H4 (cell line): ENCODE measurements at places on chromosomes 12 and 14.

GRCh38 chr12:97283297-97283696 lies 179.3 kb upstream of the RMST start:
- no peak for DNase-seq

- DNase-seq = no peak
These were observed 1.5 kb downstream of the PRKCH start for GRCh38 chr14:61322799-61323290.

- no peak for DNase-seq
These were observed 84.7 kb downstream of the TSPAN9 start for GRCh38 chr12:3161861-3162260.

GRCh38 chr14:92651758-92652406 lies 96.5 kb downstream of the LGMN start:
- DNase-seq = no peak

DNA sequence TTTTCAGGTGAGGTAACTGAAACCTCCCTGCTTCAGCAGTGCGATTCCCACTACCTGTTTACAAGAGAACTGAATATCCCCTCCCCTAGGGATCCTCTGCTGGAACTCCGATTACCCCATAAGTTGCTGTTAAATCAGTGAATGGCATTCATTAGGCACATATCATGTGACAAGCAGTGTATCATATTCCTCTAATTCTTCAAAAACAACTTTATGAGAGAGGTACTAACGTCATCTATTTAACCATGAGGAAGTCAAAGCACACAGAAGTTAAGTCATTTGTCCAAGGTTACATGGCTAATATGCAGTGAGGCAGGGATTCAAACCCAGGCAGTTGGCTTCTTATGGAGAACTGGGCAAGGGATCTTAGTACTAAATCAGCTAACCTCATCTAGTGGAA lies 43.9 kb upstream of the PCED1B start:
- no peak for DNase-seq

- DNase-seq = no peak
These were observed 55.4 kb downstream of the PLXNC1 start for GRCh38 chr12:94203796-94204195.

GRCh38 chr12:117143008-117143532 lies 43.9 kb upstream of the TESC start:
- no peak for DNase-seq

DNA sequence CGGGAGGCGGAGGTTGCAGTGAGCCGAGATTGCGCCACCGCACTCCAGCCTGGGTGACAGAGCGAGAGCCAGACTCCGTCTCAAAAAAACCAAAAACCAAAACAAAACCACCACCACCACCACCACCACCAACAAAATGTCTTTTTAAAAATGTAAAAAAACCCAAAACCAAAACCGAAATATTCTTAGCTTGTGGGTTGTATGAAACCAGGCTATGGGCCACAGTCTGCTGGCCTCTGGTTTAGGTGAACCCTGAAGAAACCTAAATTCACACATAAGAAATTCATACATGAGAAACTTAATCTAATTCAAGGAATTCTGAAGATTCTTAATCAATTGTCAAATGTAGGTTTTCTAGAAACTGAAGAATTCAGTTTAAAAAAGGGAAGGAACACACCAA lies 37.6 kb downstream of the INSM2 start:
- no peak for DNase-seq

- DNase-seq = peak; percentile 69
These were observed 60.1 kb upstream of the RIMBP2 start for GRCh38 chr12:130775953-130776856.

DNA sequence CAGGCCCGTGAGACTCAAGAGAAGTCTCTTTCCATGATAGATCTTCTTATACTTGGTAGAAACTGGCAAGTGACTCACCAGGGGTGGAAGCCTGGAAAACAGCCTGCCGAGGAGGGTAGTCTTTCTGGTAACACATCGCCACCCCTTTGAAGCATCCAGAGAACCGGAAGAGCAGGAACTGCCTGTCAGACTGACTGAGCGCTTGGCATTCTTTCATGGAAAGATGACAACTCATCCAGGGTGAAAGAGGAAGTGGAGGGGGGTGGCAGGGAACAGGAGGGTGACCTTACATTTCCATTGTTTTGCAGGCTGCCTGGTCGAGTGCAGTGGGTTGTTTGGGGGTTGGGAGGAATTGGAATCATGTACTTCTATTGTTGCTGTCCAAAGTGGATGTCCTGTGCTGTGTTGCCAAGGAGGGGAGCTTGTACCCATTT lies 34.5 kb downstream of the PRKCH start:
- peak; percentile 57 for DNase-seq

GRCh38 chr12:116708826-116709756 lies 28.8 kb downstream of the SPRING1 start:
- peak; percentile 60 for DNase-seq

- DNase-seq = peak; percentile 94
These were observed 1.7 kb downstream of the TPCN1 start for GRCh38 chr12:113222730-113223531.

DNA sequence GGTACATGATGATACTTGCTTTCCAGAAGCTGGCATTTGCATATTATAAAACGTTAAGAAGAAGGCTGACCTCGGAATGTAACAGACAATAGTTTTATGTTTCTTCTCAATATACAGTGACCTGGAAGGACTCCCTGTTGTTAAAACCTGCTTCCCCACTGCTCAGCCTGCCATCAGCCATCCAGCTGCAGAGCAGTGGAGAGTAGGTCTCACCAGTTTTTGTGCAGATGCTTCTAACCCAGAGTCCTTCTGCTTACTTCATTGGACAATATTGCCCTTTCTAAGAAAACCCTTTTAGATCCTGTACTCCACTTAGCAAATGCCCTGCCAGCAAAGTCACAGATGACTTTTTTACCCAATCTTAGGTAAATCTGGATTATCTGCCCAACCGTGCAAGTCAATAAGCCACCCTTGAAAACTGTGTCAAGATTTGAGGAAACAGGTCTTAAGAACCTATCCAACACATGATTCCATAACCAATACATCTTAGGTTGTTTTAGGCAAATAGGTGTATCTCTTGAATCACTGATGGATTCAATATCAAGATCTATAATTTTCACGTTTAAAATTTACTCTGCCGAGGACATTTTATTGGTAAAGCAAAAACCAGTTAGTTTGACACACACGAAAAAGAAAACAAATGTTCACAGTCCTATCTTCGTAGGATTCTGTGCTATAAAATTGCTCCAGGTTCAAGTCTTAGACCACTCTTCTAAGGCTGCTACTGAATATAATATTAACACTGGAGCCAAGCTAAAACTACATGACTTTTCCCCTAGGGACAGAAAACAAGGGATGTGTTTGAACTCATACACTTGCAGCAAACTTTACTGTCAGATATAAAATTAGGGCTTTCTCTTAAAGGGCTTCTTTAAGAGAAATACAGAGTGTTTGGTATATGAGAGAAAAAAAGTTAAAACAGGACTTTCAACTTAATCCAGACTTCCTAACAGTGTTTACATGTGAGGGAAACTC lies 5.7 kb downstream of the PHLDA1 start:
- DNase-seq = no peak

GRCh38 chr12:67920413-67920812 lies 68.8 kb upstream of the IFNG-AS1 start:
- no peak for DNase-seq

DNA sequence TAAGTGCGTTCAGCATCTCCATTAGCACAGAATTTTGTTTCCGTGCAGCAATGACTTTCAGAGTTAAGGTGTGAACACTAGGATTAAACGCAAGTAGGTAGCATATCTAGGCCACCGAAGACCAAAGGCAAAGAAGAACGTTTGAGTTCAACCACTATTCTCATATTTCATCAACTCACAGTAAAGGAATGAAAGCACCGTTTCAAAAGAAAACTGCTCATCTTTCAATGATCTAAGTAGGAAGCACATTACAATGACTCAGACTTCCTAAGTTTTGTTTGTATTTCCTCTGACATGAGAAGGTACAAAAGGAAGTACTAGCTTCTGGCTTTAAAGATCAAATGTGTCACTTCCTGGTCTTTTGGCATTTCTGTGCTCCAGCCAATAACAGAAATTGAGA lies 57.6 kb downstream of the ACADS start:
- no peak for DNase-seq

DNA sequence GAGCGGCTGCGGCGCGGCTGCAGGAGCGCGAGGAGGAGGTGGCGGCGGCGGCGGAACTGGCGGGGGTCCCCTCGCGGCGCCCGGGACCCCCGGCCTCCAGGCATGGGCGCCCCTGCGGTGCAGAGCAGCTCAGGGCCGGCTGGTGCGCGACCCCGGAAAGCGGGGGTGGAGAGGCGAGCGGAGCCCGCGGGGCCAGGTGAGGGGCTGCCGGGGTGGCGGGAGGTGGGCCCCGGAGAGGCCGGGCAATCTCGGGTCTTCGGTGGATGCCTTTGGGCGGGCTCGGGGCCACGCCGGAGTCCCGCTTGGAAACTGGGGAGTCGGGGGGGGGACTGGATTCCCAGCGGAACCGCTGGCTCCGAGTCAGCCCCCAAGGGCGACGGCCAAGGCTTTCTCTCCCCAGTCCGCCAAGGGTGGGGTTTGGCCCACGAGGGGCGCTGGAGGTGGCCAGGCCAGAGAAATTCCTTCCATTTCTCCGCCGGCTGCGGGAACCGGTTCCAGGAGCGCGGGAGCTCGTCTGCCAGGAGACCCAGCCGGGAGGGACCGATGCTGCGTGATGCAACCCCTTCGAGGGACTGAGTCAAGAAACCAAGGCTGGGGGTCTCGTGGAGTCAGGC lies 13.9 kb upstream of the NR4A1 start:
- DNase-seq = no peak

DNA sequence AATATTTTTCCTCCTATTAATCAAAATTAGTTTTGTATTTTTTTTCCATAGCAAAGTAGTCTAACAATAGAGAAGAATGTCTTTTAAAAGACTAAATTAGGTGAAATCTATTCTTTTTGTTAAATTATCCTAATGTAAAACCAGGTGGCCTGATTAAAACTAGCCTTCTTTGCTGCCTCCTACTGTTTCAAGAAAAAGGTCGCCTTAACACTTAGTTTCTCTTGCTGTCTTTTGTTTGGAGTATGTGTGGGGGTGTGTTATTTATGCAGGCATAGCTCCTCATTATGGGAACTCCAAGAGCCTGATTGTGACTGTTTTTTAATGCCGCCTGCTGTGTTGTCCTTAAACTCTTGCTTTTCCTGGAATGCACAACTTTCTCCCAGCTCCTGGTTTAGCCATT lies 855.3 kb downstream of the DIO2 start:
- DNase-seq = peak; percentile 8

DNA sequence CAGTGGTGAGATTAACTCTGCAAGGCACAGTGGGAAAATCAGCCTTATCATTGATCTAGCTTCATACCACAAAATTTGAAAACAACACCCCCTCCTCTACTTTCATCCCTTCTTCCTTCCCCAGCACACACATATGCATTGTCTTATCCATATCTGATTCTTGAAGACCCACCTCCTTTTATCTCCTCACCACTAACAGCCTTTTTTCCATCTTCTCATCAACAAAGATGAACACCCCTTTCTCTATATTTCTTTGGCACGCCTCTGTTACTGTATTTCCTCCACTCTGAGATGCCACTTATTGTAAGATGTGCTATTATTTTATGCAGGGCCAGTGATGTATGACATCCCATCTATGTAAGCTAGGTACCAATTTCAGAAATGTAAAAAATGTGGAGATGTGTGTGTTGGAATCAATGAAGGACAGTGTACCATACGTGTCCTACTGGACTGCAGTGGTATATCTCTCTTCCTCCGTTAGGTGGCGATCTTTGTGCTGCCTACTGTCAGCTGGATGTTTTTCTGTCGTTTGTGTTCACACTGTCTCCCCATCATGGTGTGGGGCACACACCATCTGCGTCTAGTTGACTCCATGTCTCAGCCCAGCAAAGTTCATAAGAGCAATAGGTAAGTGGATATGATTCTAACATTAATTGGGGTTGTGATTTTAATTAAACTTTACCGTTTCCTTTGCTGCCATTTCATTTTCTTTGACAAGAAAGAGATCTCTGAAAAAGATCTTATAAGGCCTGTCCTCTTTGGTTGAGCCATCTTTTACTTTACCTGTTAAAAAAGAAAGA lies 24.0 kb downstream of the CCDC38 start:
- peak; percentile 63 for DNase-seq

DNA sequence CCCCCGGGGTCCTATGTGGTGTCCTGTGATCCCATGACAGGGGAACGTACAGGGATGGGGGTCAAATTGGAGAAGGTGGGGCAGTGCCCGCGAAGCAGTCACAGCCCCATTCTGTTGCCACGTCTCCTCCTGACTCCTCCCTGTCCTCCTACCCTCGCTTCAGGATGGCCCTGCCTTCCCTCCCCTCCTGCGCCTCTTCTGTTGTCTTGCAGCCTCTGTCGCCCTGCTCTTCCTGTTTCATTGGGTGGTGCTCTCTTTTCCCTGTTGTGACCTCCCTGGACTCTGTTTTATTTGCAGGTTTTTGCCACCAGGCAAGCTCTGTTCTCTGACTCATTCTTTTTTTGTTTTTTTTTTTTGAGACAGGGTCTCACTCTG lies 18.7 kb downstream of the CABP1 start:
- no peak for DNase-seq

GRCh38 chr14:93955850-93956481 lies 20.4 kb downstream of the ASB2 start:
- no peak for DNase-seq

DNA sequence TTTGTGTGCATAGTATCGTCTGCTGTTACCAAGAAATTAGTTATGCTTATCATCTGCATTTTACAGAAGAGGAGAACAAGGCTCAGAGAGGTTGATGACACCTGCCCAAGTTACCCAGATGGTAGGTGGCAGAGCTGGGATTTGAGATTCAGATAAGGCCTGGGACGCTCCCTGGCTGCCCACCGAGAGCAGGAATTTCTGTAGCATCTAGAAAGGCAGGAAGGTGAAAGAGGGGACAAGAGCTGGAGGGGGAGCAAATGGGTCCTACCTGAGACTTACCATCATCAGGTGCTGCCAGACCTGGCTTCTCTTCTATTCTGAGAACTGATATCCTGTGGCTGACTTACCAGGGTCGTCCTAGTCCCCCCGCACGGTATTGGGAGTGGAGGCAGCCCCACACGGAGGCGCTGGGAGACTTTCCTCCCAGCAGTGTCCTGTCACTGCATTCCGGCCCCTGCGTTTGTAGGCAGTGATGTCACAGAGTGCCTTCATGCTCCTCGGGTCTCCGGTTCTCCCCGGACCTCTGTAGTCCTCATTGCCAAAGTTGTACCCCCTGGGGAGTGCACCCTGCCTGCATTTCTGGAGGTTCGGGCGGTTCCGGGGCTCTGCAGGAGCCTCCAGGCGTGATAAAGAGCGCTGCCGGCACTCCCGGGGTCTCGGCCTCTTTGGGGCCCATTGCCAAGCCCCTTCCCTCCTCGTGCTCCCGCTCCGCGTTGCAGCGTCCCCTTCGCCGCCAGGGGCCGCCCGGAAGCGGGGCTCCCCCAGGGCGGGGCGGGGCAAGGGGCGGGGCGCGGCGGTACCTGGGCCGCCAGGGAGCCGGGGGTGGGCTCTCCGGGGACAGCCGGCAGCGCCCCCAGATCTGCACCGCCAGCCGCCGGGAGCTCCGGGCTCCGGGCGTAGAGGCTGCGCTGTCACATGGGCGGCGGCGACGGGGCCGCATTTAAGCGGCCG lies at the start of gene CABP1:
Gene CABP1 (plus strand): TSS at position 856 of the 951 bp plus-strand sequence. CDS start 60 bp downstream, at position 916.
- no peak for DNase-seq

- no peak for DNase-seq
These were observed 2.3 kb downstream of the MTERF2 start for GRCh38 chr12:106984588-106985137.
